ENCODE measurements at places on chromosomes 11 and 22.

- peak; percentile 57 for DNase-seq
Observed at GRCh38 chr11:120883404-120884080, 140.4 kb upstream of the TBCEL start.

DNA sequence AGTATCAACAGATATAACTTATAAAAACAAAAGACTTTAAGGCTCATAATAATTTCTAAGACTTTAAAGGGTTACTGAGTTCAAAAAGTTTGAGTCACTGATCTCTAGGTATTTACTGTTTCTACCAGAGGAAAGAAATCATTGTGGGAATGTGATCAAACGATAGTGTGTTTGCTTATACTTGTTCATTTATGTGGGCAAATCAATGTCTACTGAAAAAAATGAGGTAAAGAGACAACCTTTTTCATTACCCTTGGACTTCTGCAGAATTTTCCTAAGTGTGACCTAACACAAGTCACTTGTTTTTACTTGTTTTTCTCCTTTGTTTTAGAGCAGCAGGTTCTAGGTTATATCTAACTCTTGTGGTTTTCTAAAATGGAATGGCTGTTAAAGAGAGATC is 65.4 kb downstream of the PRR5L start:
- peak; percentile 23 for DNase-seq

GRCh38 chr11:35650467-35650866 is 12.1 kb upstream of the TRIM44 start:
- no peak for DNase-seq

- DNase-seq, result no peak
Observed at GRCh38 chr11:3950996-3951660, 95.7 kb downstream of the STIM1 start.

- DNase-seq, result no peak
Observed at GRCh38 chr11:46916286-46917108, 1.9 kb downstream of the LRP4 start.

- DNase-seq, result no peak
Observed at GRCh38 chr11:86636275-86636674, 36.1 kb downstream of the ME3 start.

- DNase-seq, result no peak
Observed at GRCh38 chr11:109902764-109903433, 190.3 kb upstream of the ZC3H12C start.

DNA sequence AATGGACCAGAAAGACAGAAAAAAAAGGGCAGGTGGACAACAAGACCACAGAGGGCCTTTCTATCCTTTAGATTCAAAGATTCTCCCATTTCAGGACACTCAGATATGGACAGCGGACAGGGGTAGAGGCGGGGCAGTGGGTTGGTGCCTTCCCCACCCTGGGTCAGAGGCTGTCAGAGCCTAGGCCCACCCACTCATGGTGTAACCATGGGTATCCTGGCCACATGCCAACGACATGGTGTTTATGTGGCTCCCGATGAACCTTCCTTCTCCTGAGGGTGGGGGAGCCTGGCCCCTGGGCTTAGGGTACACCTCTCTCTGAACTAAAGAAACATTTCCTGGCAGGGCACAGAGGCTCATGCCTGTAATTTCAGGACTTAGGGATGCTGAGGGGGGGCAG is 14.3 kb upstream of the P2RY2 start:
- no peak for DNase-seq

DNA sequence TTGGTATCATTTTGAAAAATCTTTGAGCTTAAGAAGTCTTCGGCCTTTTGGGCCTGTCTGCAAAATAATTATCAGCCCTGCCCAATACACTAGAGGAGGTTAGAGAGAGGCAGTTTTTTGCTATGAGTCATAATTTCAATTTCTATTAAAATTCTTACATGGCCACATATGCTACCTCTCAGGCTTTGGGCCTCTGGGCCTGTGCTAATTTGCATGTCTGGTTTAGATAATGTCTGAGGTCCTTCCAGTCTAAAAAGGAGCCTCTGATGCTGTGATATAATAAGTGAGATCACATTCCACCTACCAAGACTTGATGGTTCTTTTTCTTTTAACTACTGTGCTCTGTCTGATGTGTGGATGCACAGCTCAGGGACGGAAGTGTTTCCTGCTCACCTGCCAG is 70.8 kb downstream of the KCNJ1 start:
- DNase-seq, result peak; percentile 52

- DNase-seq, result no peak
Observed at GRCh38 chr22:30881361-30882183, 87.0 kb downstream of the MORC2 start.

DNA sequence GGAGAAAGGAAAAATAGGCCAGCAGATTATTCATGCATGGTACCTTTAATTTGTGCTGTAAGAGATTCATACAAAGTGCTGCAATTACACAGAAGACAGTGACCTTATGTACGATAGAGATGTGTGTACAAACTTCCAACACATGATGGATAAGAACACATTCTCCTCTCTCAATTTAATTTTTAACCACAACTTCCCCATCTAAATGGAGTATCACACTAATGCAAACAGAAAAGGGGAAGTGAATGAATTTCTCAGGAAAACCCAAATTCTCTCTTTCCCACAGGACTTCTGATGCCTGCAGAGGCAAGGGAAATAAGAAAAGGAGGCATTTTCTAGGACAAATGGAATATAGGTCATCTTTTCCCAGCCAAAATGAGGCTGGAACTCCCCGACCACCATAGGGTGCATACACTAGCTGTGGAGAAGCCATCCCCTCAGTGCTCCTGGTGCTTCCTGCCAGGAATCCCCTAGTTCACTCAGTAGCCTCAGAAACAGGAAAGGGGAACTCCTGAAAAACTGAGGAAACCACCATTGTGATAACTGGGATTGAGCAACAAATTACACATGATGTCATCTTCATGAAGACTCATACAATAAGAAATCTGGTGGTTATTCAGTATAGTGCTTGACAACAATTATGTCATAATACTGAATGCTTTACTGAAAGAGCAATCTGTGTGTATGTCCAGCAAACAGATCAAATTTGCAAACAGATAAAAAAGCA is 22.4 kb downstream of the MMP10 start:
- peak; percentile 28 for DNase-seq

- no peak for DNase-seq
Observed at GRCh38 chr22:50018608-50019285, 6.2 kb upstream of the IL17REL start.

- no peak for DNase-seq
Observed at GRCh38 chr22:48972979-48973693, 854.5 kb downstream of the BRD1 start.

DNA sequence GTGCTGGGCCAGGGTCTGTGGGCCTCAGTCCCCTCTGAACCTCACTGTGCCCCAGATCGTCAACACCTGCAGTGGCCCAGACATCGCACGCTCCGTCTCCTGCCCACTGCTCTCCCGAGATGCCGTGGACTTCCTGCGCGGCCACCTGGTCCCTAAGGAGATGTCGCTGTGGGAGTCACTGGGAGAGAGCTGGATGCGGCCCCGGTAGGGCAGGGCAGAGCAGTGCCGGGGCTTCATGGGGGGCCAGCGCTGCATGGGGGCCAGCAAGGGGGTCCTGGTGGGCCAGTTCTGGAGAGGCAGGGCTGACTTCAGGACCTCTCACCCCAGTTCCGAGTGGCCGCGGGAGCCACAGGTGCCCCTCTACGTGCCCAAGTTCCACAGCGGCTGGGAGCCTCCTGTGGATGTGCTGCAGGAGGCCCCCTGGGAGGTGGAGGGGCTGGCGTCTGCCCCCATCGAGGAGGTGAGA is 16.3 kb downstream of the EPS8L2 start:
- no peak for DNase-seq

- DNase-seq, result no peak
Observed at GRCh38 chr11:111834432-111835163, 36.8 kb downstream of the ALG9 start.

GRCh38 chr11:103949781-103950180 is 86.7 kb upstream of the DDI1 start:
- no peak for DNase-seq

DNA sequence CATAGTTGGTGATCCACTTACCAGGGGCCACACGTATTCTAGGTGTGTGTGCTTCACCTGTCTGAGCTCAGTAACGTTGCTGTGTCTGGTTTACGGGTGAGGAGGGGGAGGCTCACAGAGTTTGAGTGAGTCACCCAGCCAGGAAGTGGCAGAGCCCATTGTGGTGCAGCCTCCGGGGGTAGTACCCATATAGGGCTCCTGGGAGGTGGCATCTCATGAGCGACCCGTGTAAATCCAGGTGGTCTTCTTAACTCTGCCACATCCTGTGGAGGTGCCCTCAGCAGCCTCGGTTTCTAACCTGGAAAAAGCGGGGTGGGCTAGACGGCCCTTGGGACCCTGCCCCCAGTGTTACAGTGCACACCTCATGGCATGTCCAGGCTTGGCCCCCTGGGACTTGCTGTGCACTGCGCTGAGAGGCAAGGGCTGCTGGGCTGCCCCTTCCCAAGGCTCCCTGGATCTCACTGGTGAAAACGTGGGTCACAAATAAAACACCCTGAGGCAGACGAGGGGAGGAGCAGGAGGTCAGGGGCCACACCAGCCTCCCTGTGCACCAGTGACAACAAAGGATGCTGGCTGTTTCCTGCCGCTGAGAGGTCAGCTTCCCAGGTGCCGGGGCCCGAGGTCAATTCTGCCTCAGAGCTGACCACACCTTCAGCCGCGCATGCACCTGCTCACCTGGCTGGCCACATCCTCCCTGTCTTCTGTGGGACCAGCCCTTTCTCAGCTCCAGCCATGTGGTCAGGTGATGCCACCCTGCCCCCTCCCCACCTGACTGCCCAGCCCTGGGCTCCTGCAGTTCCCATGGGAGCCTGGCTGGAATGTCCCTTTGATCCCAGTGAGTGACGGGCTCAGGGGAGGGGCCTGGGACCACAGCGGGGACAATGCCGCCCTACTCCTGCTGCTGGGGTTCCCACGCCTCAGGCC is 305.1 kb downstream of the CTTN start:
- no peak for DNase-seq

All from PC-3 (cell line).